Neural progenitor cell (in vitro differentiated cells): ENCODE measurements at places on chromosomes 12 and 14. TPM values are rescaled to one million over a fixed set of nuclear protein-coding genes. Genes with fewer than 3 reads are reported as not detected.

DNA sequence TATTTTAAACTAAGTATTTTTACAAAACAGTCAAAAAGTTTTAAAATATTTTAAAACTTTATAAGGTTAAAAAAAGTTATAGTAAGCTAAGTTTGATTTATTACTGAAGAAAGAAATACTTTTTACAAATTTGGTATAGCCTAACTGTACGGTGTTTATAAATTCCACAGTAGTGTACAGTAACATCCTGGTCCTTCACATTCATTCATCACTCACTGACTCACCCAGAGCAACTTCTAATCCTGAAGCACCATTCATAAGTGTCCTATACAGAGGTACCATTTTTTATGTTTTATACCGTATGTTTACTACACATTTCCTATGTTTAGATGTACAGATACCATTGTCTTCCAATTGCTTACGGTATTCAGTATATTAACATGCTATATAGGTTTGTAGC lies 170.0 kb downstream of the KLHL28 start:
- no peaks in the 10 kb centered on the region for H3K4me1 ChIP-seq
- no peak overlapping the region for H3K4me3 ChIP-seq
- no peaks in the 10 kb centered on the region for H3K27me3 ChIP-seq
- no peak for DNase-seq

DNA sequence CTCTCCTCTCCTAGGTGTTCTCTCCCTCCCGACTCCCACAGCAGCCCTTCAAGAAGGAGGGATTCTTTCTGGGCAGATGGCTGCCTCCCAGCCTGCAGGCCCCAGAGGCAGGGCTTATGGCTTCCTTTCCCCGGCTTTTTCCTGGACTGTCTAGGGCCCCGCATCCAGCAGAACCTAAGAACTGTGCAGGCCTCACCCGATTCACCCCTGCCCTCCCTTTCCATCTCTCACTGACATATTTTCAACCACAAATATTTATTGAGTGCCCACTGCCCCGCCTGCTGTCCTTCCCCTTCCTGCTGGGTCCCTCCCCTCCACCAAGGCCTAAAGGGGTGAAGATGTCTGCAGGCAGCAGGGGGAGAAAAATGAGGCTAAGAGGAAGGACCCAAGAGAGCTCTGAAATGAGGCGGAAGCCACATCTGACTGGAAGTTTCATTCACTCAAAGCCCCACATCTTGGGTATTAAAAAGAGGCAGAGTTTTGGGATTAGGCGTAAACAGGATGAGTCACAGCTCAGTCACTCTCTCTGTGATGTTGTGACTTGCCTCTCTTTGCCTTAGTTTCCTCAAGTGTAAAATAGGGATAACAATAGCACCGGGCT lies 2.9 kb downstream of the SCNN1A start:
- H3K27me3 ChIP-seq: peaks cover 23% of the 10 kb centered on the region
- H3K27ac ChIP-seq: no peak overlapping the region
- H3K36me3 ChIP-seq: no peaks in the 10 kb centered on the region
- DNase-seq: peak; percentile 35
- H3K4me1 ChIP-seq: peaks cover 70% of the 10 kb centered on the region
- H3K4me3 ChIP-seq: no peak overlapping the region

- H3K36me3 ChIP-seq: no peaks in the 10 kb centered on the region
- no peaks in the 10 kb centered on the region for H3K27me3 ChIP-seq
- no peak for DNase-seq
- no peak overlapping the region for H3K4me3 ChIP-seq
- peaks cover 7% of the 10 kb centered on the region for H3K4me1 ChIP-seq
These were observed 56.7 kb upstream of the AEBP2 start for GRCh38 chr12:19382563-19382962.

DNA sequence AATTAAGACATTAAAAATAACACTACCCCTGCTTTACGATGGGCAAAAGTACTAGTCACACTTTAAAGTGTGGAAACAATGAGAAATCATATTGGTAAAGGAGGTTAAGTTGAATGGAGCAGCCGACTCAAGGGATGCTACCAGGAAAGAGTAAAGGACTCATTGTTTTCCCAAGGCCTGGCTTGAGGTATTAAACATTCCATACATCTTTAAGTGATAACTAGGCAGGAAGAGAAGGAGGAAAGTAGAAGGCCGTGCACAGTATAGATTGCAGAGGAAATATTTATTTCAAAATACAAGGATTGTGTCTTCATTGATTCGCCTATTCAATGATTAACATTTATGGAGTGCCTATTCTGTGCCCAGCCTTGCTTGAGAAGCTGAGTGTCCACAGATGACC lies 20.6 kb upstream of the YARS2 start:
- H3K27me3 ChIP-seq: no peaks in the 10 kb centered on the region
- H3K36me3 ChIP-seq: no peaks in the 10 kb centered on the region
- no peaks in the 10 kb centered on the region for H3K4me1 ChIP-seq
- DNase-seq: no peak

- no peaks in the 10 kb centered on the region for H3K36me3 ChIP-seq
- DNase-seq: peak; percentile 20
- H3K27me3 ChIP-seq: no peaks in the 10 kb centered on the region
- H3K27ac ChIP-seq: no peak overlapping the region
- H3K4me1 ChIP-seq: peaks cover 21% of the 10 kb centered on the region
These were observed 168.1 kb upstream of the PRICKLE1 start for GRCh38 chr12:42757624-42758119.

GRCh38 chr12:71474791-71475190 lies 35.2 kb downstream of the LGR5 start:
- H3K4me1 ChIP-seq: peaks cover 2% of the 10 kb centered on the region
- H3K4me3 ChIP-seq: no peak overlapping the region
- no peaks in the 10 kb centered on the region for H3K27me3 ChIP-seq
- H3K27ac ChIP-seq: no peak overlapping the region

DNA sequence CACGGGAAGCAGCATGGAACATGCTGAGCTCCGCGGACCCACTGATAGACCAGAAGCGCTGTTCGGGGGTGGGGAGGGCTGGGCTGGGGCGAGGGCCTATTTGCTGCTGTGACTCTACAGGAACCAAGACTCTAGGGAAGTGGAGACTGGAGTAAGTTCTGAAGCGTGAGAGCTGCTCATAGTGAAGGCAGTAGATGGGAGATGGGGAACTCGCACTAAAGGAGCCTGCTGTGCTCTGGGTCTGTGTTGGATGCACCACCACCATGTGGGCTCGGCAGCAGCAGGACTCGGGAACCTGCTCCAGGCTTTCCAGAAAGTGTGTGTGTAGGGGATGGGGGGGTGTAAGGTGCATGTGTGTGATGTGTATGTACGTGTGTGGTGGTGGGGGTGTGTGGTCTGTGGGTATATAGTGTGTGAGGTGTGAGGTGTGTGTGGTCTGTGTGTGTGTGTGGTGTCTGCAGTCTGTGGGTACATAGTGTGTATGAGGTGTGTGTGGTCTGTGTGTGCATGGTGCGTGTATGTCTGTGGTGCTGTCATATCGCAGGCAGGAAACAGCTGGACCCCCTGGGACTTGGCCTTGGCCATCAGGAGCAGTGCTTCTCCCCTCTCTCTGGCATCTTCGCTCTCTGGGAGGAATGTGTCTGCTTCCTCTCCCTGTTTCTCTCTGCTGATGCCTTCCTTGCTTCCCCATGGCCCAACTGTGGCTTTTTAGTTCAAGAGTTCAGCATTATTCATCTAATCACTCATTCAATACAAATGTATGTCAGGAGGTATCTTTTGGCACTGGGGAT lies 378.9 kb downstream of the FUT8 start:
- no peak for DNase-seq
- H3K36me3 ChIP-seq: no peaks in the 10 kb centered on the region
- no peak overlapping the region for H3K4me3 ChIP-seq
- no peaks in the 10 kb centered on the region for H3K27me3 ChIP-seq
- H3K27ac ChIP-seq: no peak overlapping the region

DNA sequence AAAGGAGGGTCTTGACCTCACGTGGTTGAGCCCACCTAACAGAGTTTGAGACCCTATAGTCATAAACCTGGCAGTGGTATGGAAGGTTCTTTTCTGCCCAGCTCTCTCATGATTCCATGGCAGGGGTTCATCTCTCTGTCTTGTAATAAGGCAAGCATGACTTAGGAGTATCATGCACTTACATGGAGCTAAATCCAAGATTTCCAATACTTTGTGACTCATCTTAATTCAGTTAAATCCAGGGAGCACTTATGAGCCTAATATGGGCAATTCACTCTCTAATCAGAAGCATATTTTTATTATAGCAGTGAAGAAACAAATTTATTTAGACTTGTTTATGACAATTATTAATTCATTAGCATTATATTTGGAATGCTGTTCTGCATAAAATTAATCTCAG lies 131.8 kb upstream of the CPSF6 start:
- no peaks in the 10 kb centered on the region for H3K36me3 ChIP-seq
- no peak for DNase-seq
- H3K27me3 ChIP-seq: no peaks in the 10 kb centered on the region
- no peak overlapping the region for H3K27ac ChIP-seq
- no peak overlapping the region for H3K4me3 ChIP-seq
- H3K4me1 ChIP-seq: peaks cover 17% of the 10 kb centered on the region

GRCh38 chr12:104668274-104668718 lies 211.5 kb downstream of the CHST11 start:
- no peaks in the 10 kb centered on the region for H3K27me3 ChIP-seq
- no peak overlapping the region for H3K4me3 ChIP-seq
- H3K36me3 ChIP-seq: no peaks in the 10 kb centered on the region

DNA sequence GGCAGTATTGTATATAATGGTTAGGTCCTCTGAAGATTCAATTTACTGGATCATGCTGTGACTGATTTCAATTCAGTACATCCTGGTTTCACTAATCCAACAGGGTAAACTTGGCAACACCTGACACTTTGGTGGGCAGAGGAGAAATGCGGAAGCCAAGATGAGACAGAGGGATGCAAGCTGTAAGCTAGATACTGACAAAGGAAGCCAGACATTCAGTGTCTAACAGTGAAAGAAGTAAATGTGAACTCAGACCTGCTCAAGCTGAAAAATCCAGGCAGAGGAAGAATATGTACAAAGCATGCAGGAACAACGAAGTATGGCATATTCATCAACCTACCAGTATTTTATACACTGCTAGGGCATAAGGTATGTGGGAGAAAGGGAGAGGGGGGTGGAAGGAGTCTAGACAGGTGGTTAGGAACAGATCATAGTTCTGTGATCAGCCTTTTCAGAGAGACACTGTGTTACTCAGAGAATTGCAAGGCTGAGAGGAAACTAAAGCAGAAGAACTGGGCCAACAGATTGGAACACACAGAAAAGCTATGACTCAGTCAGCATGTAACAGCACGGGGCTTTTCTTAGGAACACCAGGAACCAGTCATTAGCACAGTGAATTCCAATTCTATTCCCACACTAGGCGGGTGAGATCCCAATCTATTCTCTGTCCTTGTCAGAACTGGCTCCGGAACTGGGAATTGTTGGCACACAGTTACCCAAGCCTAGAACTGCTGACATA lies 40.3 kb downstream of the NELL2 start:
- no peaks in the 10 kb centered on the region for H3K36me3 ChIP-seq
- no peak overlapping the region for H3K4me3 ChIP-seq
- no peaks in the 10 kb centered on the region for H3K27me3 ChIP-seq
- peaks cover 3% of the 10 kb centered on the region for H3K4me1 ChIP-seq
- no peak overlapping the region for H3K27ac ChIP-seq
- no peak for DNase-seq

DNA sequence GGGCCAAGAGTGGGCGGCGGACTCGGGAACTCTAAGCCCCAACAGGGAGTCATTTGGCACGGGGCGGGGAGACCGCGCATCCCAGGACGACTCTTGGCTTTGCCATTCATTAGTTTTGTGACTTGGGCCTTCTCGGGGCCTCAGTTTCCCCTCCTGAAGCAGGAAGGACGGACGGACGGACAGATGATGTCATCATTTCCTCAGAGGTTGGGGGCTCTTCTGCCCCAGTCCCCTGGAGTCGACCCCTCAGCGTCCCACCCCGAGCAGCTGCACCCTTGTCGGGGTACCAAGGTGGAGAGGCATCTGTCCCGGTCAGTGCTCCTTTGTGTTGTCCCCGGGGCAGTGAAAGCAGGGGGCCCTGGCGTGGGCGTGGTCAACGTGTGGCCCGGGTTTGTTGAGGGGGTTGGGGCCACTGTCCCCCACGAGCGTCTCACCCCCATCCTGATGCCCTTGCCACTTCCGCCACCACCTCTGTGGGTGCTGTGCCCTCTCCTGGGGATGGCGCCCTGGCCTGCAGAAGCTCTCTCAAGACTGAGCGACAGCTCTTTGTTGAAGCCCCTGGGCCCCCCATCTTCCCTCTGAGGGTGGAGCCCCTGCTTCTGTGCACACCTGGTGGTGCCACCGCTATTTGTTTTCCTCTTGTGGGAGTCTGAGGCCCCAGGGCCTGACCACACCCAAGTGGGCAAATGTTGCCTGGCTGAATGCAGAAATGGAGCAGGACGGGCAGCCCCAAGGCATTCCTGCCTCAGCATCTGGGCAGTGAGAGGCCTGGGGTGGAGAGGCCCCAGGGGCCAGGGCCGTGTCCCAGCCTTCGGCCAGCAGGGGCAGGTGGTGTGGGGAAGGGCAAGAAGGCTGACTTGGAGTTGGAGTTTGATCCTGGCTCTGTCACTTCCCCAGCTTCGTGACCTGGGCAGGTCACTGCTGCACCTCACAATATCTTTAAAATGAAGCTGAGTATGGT lies 896 bp downstream of the HHIPL1 start:
- DNase-seq: no peak
- peaks cover 21% of the 10 kb centered on the region for H3K4me1 ChIP-seq
- H3K4me3 ChIP-seq: peak overlapping the region; percentile 36
- H3K27me3 ChIP-seq: peaks cover 26% of the 10 kb centered on the region
- H3K36me3 ChIP-seq: no peaks in the 10 kb centered on the region
- no peak overlapping the region for H3K27ac ChIP-seq

GRCh38 chr14:99231161-99231849 lies 40.7 kb downstream of the BCL11B start:
- no peaks in the 10 kb centered on the region for H3K27me3 ChIP-seq
- H3K27ac ChIP-seq: no peak overlapping the region
- DNase-seq: peak; percentile 50
- H3K4me3 ChIP-seq: peak overlapping the region; percentile 49
- peaks cover 19% of the 10 kb centered on the region for H3K4me1 ChIP-seq

DNA sequence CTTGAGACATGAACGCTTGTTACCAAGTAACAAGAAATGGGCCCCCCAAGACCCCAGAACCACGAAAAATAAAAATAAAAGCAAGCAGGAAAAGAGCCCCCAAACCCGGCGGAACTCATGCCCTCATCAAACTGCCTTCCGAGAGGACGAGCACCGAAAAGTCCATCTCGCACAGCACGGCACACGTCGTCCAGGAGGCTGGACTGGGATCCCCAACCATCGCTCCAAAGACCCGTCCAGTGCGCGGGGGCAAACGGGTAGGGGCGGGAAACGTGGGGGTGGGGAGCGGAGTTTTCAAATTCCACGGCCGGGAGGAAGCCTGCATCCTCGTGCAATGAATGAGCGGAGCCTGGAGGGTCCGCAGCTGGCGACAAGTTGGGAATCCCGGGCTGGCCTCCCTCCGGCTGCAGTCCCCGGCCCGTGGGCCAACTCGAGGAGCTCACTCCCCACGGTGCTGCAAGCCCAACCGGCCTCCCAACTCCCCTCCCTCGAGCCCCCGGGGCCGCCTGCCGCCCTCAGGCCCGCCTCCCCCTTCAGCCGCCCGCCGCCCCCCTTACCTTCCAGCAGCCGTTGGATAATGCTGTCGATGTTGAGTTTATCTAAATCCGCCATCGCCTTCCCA lies 484 bp downstream of the PPP1CC start:
- H3K4me3 ChIP-seq: peak overlapping the region; percentile 100
- no peaks in the 10 kb centered on the region for H3K27me3 ChIP-seq
- peaks cover 44% of the 10 kb centered on the region for H3K4me1 ChIP-seq
- H3K36me3 ChIP-seq: no peaks in the 10 kb centered on the region
- DNase-seq: peak; percentile 79

GRCh38 chr12:80531646-80532045 lies 87.6 kb downstream of the PTPRQ start:
- DNase-seq: no peak
- no peak overlapping the region for H3K4me3 ChIP-seq
- no peak overlapping the region for H3K27ac ChIP-seq
- H3K4me1 ChIP-seq: no peaks in the 10 kb centered on the region
- H3K36me3 ChIP-seq: no peaks in the 10 kb centered on the region

The RNU4-1 gene
- under 0.01 TPM in 2 replicates for total RNA-seq

The TMPRSS12 gene
- not detected in 2 replicates for total RNA-seq

The GRIN2B gene
- total RNA-seq: 0.52 and 1.3 TPM in 2 replicates

The PCED1B gene
- 0.25 and 3.1 TPM in 2 replicates for total RNA-seq

The POTEM gene
- not detected in 2 replicates for total RNA-seq

The CABP1 gene
- 0.47 and 1.6 TPM in 2 replicates for total RNA-seq
